ENCODE measurements at places on chromosomes 3 and 15. TPM values are rescaled to one million over a fixed set of nuclear protein-coding genes. Genes with fewer than 3 reads are reported as not detected.

- no peak for DNase-seq
Observed at GRCh38 chr3:46061108-46061720, 33.9 kb upstream of the XCR1 start.

- no peak for DNase-seq
Observed at GRCh38 chr3:105747060-105747541, 121.7 kb downstream of the CBLB start.

DNA sequence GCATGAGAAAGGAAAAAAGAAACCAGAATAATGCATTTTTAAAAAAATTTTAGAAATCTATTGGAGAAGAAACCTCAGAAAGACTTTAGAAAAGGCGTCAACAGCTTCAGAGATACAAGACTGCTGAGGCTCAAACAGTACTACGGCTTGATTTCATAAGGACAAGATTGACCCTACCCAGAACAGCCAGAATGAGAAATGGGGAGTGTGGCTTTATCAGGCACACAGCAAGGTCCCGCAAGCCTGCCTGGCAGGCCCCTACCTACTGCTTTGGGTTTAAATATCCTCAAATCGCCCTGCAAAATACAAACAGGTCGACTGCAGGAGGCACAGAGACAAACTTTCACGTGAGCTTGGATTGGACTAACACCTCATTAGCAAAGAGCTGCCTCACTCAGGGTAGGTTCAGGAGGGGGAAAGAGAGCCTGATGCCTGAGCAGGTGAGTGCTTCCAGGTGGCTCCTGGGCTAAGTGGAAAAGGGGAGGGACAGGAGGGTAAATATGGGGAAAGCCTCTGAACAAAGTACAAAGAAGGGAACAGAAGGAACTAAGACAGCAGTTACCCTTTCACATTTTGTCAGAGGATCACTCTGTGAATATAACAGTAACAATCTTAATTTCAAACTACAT lies 87.5 kb downstream of the RORA start:
- DNase-seq, result no peak

DNA sequence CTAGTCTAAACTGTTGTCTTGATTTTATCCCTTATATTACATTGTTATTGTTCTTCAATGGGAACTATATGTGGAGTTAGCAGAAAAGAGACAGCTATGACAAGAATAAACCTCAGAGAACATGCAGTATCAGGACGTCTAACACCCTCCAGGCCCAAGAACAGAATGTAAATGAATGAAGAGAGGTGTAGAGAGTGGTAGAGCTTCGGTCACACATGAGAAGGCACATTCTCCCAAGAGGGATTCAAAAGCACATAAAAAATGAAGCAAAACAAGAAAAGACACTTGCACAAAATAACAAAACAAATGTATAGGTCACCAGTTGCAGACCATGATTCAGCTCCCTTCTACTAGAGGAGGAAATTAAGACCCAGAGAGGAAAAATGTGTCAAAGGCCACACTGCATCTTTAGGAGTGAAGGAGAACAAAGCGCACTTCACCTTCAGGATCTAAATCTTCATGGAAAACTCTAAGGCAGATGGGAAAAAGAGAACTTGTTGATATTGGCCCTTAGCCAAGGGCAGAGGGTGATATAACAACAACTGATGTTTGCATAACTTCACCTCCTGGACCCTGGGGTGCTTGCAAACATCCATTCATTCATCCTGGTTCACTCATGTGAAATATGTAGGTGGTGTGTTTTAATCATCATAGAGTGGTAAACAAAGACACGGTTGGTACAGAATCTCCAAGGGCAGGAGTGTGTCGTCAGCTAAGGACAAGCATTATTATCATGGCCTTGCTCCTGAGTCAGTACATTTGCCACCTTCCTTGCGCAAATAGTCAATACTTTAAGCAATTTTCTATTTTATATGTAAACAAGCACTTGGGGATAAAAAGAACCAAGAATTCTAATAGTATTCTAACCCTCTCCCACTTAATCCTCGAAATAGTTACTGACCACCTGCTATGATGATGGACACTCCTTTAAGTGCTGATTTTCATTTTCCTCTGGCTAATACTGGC lies 8.8 kb downstream of the NEK10 start:
- DNase-seq, result no peak

- DNase-seq, result no peak
Observed at GRCh38 chr15:61742591-61742990, 317.7 kb downstream of the VPS13C start.

- no peak for DNase-seq
Observed at GRCh38 chr3:120156699-120157098, 62.5 kb upstream of the GSK3B start.

GRCh38 chr15:95291898-95292472 lies 1038.5 kb upstream of the NR2F2 start:
- DNase-seq, result no peak

- DNase-seq, result no peak
Observed at GRCh38 chr15:73467758-73468157, 24.8 kb downstream of the REC114 start.

DNA sequence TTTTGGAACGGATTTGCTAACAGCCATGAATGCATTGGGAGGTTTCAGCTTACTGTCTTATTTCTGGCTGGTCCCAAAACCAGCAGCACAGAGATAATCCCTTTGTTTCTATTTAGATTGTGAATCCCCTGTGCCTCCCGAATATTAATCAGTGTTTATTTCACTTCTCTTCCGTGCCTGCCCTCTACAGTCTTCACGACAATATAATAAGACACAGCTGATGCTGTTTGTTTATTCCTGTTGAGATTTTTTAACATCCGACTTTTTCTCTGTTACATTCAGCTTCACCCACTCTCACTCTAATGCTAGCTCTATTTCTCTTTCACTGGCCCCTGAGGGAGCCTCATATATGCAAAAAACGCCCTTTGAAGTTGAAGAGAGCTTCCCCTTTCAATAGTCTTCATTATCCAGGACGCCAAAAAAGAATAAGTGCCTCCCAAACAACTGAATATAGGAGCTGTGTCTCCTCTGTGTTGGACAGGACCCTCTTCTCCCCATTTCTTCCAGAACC lies 995.3 kb downstream of the ROBO2 start:
- DNase-seq, result no peak

GRCh38 chr3:23152989-23153388 lies 50.1 kb upstream of the UBE2E2 start:
- DNase-seq, result no peak

GRCh38 chr15:71333136-71333700 lies 217.9 kb downstream of the THSD4 start:
- no peak for DNase-seq

Gene COLQ
- 1.1 TPM for total RNA-seq

Gene PDCD10
- total RNA-seq, result 81.3 TPM

Data from CD8-positive, alpha-beta memory T cell (primary cell).